ENCODE measurements at places on chromosomes 7 and 10. TPM values are rescaled to one million over a fixed set of nuclear protein-coding genes. Genes with fewer than 3 reads are reported as not detected.

DNA sequence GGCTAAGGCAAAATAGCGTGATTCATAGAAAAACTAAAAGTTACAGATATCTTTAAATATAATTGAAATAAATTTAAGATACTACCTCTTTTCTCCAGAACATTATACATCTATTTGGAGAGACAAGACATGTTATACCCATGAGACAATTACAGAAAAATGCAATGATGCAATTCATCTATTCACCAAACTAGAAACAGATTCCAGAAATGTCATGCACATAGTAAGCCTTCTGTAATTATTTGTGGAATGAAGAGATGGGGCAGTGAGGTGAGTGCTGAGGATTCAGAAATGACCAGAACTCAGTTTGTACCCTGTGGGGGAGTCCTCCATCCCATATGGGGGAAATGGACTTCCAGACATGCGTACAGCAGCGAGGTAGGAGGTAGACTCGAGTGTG is 99.4 kb downstream of the MKX start:
- DNase-seq, result no peak

DNA sequence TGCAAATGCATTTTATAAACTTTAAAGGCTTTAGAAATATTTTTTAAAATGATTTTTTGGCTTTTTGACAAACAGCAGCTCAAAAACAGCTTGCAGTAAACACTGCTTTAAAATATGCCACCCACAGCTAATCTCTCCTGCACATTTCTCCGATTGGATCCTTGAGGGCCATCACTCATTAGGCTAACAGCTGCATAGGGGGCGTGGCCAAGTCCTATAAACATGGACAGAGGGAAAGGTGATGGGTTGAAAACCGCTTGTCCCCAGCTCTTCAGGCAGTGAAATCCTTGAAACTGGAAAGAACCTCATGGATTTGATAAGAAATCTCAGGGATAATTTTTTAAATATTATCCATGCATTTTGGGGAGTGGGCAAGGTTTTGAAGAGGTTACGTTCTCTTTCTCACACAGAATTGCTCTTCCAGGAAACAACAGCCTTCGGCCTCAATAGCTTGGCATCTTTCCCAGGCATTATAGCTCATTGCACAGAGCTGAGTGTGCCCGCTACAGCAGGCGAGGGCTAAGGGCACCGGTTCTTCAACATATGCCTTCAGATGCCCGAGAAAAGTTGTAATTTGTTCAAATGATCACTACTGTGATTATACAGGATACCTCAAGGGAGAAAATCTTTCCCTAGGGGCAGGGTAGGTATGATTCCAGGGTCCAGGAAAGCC is 1.7 kb downstream of the PLEKHS1 start:
- no peak for DNase-seq

DNA sequence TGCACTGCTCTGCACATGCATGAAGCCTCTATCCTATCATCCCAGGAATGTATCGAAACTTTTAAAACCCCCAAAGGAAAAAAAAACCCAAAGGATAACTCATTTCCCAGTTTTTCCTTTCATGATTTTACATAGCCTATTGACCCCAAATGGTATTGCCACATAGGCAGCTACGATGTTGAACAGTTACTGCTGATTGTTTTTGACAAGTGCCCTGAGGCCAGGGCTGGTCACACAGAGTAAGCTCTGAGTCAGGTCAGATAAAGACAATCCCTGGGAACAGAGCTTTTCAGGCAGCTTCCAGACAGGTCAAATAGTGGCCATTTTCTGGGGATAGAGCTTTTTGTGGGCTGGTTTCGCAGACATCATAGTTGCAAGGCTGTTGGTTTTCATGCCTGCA is 52.1 kb downstream of the MYL10 start:
- DNase-seq, result no peak

DNA sequence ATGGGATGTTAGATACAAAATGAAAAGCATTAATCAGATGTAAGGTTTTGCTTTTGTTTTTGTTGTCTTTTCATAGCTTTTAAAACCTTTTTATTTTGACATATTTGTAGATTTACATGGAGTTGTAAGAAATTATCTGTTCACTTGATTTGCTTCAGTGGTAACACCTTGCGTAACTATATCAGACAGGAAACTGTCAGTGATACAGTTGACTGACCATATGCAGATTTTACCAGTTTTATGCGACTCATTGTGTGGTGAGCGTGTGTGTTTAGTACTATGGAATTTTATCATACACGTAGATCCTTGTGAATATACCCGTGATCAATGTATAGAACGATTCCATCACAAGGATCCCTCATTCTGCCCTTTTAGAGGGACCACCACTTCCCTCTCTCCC is 701.4 kb downstream of the SUGCT start:
- DNase-seq, result no peak

DNA sequence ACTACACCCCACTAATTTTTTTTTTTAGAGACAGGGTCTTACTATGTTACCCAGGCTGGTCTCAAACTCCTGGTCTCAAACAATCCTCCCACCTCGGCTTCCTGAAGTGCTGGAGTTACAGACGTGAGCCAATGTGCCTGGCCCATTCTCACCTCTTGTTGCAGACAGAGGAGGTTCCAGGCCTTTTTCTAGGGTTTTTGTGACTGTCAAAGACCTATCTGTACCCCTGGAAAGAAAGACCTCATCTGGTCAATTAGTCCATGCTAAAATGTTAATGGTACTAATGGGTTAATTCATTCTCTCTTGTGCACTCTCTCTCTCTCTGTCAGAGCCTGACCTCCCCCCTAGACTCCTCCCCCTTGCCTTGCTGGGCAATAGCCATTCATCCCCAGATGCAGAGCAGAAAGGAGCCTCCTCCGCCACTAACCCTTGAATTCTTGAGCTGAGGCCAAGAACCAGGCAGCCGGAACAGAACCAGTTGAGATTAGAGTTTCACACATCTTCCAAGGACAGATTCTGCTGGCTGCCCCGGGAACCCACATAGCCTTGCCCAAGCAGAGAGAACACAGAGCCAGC is 209.7 kb downstream of the SKIDA1 start:
- DNase-seq, result peak; percentile 62

- peak; percentile 43 for DNase-seq
These were observed 28.2 kb upstream of the BMS1 start for GRCh38 chr10:42754155-42755027.

GRCh38 chr10:72460284-72460876 is 105.7 kb upstream of the DNAJB12 start:
- DNase-seq, result no peak

GRCh38 chr10:21512573-21513404 is 12.7 kb downstream of the SKIDA1 start:
- no peak for DNase-seq

DNA sequence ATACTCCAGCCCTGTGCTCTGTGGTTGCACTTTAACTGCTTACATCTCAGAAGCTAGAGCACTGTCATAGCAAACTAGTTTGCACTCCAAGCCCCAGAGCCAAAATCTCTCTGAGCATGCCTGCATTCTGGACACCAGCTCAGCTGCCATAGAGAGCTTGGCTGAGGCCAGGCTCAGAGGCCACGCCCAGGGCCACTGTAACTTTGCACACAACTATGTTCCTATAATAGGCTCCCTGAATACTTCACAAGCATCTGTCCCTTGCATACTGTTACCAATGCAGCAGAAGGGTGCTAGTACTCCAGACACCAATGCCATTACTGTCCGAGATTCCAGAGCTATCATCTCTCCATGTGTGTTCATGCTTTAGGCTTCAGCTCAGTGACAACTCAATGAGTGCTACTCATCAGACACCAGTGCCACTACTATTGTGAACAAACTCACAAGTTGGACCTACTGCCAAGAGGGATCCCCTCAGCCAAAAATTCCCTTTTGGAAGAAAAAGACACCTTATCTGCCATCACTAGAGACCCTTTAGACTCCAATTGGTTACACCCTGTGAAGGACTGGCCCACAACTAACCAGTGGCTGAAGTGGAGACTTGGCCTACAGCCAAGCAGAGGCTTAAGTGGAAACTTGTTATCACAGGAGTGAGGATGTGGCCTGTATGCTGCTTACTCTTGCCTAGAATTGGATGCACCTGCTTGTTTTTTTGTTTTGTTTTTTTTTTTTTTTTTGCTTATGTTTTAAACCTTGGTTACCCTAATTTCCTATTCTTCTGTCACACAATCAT is 211.6 kb upstream of the MAGI2 start:
- DNase-seq, result no peak

- DNase-seq, result no peak
These were observed 42.4 kb upstream of the GDF10 start for GRCh38 chr10:47257396-47258120.

GRCh38 chr7:10939237-10939910 is 34.3 kb upstream of the PHF14 start:
- DNase-seq, result no peak

- no peak for DNase-seq
These were observed 28.9 kb downstream of the PARP12 start for GRCh38 chr7:140033779-140034363.

The GIMAP7 gene
- 5.7 TPM for total RNA-seq

The TMEM130 gene
- total RNA-seq, result 0.66 TPM

The RTKN2 gene
- total RNA-seq, result 0.33 TPM

Measured in body of pancreas (tissue), 4 donors.